ENCODE measurements at places on chromosomes 4 and X. TPM values are rescaled to one million over a fixed set of nuclear protein-coding genes. Genes with fewer than 3 reads are reported as not detected.

DNA sequence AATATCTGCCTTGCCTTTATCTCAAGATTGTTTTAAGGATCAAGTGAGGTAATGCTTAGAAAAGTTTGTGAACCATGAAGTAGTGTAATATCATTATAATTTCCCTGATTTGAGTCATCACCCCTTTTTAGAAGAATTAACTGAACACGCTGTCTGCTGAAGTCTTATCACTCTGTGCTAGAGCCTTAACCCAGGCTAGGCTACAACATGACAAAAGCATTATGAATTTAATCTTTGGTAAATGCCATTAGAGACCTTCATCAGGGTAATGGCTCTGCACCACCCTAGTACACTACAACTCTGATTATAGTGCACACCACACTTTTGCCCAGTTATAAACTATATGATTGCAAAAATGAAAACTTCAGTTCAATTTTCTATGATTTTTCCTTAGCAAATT lies 118.3 kb downstream of the ADGRL3 start:
- DNase-seq, result no peak

PAPSS1 gene
- polyA plus RNA-seq, result 73.5 TPM

GRCh38 chr4:187586892-187587291 lies 408.7 kb upstream of the ZFP42 start:
- no peak for DNase-seq

GRCh38 chr4:152014280-152014679 lies 253.5 kb upstream of the GATB start:
- no peak for DNase-seq

DNA sequence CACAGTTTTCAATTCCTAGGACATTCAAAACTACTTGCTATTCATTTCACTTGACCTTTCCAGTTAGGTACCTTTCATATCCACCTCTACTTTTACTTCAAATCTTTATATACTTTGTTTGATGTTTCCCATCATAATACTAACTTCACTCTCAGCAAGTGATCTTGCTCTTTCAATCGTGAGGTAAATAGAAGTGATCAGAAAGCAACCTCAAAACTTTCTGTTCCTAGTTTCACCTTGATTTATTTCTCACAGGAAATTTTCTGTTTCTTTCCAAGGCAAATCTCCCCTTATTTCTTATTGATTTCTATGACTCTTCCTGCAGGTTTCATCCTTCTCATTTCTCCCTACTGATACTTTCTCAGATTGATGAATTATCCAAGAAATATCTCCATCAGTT lies 623.5 kb downstream of the FSTL5 start:
- DNase-seq, result no peak

MMAA gene
- 7.0 TPM for polyA plus RNA-seq

- no peak for DNase-seq
Observed at GRCh38 chr4:139933541-139933940, 220.4 kb downstream of the MAML3 start.

DNA sequence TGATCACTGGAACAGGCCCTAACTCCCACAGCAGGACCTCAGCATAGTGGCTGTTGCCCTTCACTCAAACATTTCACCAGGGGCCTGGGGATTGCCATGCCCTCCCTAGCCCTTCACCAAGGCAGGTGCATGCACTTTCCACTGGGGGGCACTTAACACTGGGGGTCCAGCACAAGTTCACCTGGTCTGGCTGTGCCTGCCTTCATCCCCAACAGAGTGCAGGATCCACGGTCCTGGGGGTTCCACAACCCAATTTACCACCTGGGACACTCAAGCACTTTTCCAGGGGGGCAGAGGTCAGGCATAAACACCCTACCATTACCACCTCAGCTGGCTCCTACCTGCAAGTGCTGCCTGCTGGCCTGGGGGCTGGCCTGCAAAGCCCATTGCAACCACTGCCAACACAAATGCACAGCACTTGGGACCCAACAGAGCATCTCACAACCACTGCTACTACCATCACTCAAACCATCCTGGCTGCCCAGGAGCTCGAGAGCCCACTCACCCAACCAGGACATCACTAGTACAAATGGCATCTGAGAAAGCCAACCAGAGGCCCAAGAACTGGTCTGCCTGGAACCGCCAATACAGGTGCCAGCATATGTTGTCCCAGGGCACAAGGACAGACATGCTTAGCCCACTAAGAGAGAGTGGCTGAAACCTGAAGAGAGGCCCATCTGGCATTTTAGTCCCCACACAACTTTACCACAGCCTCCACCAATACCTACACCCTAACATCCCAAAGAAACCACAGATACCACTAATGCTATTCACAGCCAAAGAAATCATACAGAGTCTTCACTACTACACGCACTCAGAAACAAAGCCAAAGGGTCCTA lies 43.1 kb downstream of the NAT8L start:
- DNase-seq, result no peak

GPRASP1 gene
- polyA plus RNA-seq, result 24.6 TPM

GRCh38 chr4:147960971-147961370 lies 229.1 kb downstream of the ARHGAP10 start:
- DNase-seq, result no peak

DNA sequence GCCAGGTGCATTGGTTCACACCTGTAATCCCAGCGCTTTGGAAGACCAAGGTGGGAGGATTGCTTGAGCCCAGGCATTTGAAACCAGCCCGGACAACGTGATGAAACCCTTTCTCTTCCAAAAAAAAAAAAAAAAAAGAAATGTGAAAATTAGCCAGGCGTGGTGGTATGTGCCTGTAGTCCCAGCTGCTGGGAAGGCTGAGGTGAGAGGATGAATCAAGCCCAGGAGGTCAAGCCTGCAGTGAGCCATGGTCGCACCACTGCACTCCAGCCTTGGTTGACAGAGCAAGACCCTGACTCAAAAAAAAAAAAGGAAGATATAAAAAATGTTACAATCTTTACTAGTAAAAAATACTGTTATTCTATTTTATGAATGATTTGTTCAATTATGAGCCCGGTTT lies 5.9 kb downstream of the FAM199X start:
- DNase-seq, result no peak

GRCh38 chrX:118552121-118552900 lies 56.7 kb downstream of the DOCK11 start:
- peak; percentile 17 for DNase-seq

CD38 gene
- 1.3 TPM for polyA plus RNA-seq

GRCh38 chr4:116926631-116927295 lies 158.6 kb downstream of the TRAM1L1 start:
- no peak for DNase-seq

RHOXF1 gene
- 0.94 TPM for polyA plus RNA-seq

ABLIM2 gene
- 5.9 TPM for polyA plus RNA-seq

DNA sequence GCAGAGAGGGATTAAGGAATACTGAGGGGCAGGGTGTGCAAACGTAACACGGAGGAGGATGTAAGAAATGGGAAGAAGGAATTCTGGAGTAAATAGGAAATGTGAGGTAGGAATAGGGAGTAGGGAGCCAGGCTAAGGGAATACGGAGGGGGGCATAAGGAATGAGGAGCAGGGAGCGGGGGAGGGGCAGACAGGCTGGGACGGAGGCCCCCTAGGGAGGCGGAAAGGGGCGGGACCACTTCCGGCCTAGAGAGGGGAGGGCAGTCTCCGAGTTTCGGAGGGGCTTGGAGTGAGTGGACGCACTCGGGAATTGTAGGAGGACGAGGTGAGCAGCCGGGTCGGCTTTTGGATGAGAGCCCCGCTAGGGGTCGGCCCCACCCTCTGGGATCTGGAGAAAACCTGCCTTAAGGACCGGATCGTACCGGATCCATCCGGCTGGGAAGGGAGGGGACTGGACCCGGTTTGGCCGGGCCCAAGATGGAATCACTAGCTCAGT lies 612 bp downstream of the MAGED2 start:
- peak; percentile 85 for DNase-seq

DNA sequence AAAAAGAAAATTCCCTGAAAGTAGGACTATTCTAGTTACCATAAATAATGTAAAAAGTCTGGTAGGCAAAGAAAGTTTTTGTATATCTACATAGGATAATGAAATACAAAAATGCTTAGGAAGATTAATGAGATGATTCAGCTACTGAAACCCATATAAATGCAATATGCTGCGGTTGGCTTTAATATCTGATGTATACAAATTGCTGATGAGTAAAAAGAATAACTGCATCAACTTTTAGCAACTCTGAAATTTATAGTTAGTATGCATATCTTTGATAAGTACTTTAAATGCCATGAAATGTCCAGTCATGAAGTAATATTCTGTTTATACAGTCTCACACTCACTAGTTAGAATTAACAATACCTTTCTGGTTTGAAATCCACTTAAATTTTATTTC lies 404.8 kb downstream of the TLL1 start:
- DNase-seq, result no peak

SERPINA7 gene
- not detected for polyA plus RNA-seq

- DNase-seq, result peak; percentile 26
Observed at GRCh38 chr4:42364266-42365053, 32.8 kb upstream of the SHISA3 start.
